ENCODE measurements at places on chromosomes 3 and 15. TPM values are rescaled to one million over a fixed set of nuclear protein-coding genes. Genes with fewer than 3 reads are reported as not detected.

The INSYN1 gene
- total RNA-seq: 15.8 TPM

The ZNF860 gene
- total RNA-seq: not detected

The GATM gene
- total RNA-seq: 50.0 TPM

The CRBN gene
- total RNA-seq: 47.3 TPM

The TRA2B gene
- 320 TPM for total RNA-seq

The MKRN2OS gene
- total RNA-seq: not detected

The CYP1A2 gene
- total RNA-seq: not detected

The TMEM212 gene
- total RNA-seq: not detected

The IGSF10 gene
- 0.18 TPM for total RNA-seq

The MITF gene
- 57.3 TPM for total RNA-seq

The FBXW12 gene
- 0.51 TPM for total RNA-seq

The SEMA5B gene
- 2.3 TPM for total RNA-seq

The C3orf49 gene
- not detected for total RNA-seq

The ACVR2B gene
- total RNA-seq: 34.8 TPM

The RBP2 gene
- not detected for total RNA-seq

Data from cardiac muscle cell (in vitro differentiated cells and primary cell).